Cardiac septum (tissue), 1 donor: ENCODE measurements at places on chromosomes 6 and 20. TPM values are rescaled to one million over a fixed set of nuclear protein-coding genes. Genes with fewer than 3 reads are reported as not detected.

Gene CUL7
- 11.0 TPM for total RNA-seq

Gene ARFGEF2
- total RNA-seq = 37.0 TPM

Gene NKAPL
- 6.6 TPM for total RNA-seq

Gene RIN2
- total RNA-seq = 63.9 TPM

Gene DPPA5
- not detected for total RNA-seq

Gene GABRR1
- total RNA-seq = not detected

Gene RSPO4
- not detected for total RNA-seq

Gene OTOR
- not detected for total RNA-seq

Gene OR12D3
- total RNA-seq = not detected

Gene KCNQ5
- total RNA-seq = not detected

Gene TPX2
- total RNA-seq = 0.78 TPM

Gene WFDC10B
- total RNA-seq = not detected

Gene SDCBP2
- 2.7 TPM for total RNA-seq

Gene CDSN
- total RNA-seq = not detected

Gene PRR18
- 0.13 TPM for total RNA-seq

Gene GJE1
- total RNA-seq = not detected

Gene HSF2
- 16.8 TPM for total RNA-seq
